ENCODE measurements at places on chromosomes 1 and 21.

DNA sequence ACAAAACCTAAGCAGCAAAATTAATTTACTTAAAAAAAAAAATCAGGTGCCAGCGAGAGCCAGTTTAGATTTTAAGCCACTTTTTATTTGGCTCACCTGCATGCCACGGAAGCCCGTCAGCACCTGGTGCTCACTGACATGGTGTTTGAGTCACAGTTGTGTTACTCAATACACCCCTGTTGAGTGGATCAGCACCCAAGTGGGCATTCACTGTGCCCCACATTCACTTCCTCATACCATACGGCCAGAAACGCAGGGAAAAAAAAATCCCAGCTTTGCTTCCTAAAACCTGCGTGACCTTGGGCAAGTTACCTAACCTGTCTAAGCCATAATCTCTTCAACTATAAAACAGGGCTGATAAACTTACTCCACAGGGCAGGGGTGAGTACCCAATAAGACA lies 42.8 kb upstream of the SIM2 start:
- DNase-seq, result no peak

DNA sequence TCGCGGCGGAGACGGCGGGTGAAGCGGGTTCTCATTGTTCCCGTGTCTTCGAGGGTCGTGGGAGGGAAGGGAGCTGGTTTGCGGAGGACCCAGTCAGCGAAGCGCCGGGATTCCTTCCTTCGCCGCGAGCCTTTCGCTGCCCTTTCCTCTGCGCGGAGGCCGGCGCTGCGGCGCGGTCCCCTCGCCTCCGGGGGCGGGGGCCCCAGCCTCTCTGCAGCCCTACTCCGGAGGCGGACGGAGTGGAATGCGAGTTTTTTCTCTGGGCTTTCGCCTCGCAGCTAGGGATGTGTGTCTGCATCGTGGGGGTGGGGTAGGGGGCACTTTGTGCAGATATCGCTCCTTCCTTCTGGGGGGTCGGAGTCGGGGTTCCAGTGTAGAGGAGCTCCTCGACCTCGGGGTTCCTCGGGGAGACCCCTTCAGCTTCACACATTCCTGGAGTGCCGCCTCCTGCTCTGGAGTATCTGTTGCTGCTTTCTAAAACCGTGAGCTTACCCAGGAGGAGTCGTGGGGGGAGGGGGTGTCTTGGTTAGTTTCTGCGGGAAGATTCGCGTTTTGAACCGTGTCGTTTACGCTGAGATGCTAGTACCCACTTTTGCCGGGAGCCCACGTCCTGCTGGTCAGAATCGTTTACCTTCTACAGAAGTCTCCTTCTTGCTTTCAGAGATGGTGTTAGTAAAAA lies 595 bp downstream of the RNF2 start:
- no peak for DNase-seq

- DNase-seq, result peak; percentile 22
These were observed 28.2 kb downstream of the TCEANC2 start for GRCh38 chr1:54081306-54082270.

DNA sequence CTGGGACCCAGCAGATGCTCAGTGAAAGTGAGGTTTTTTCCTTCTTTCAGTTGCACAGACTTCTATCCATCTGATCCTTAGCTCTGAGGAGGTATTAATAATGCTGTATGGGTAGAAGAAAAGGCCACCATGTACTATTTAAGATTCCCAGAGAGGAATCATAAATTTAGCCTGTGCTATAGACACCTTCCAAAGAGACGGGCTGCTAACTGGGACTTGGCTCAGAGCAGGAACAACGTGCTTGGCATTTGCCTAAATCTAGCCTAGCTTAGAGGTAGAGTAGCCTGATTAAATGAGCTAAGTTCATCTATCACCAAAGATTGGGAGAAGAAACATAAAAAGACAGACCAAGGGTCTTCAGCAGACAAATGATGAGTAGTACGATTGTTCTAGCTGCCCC lies 176.9 kb upstream of the BEND5 start:
- DNase-seq, result no peak

GRCh38 chr1:233514946-233515391 lies 98.9 kb upstream of the KCNK1 start:
- DNase-seq, result no peak
